Suppressor macrophage (primary cell): ENCODE measurements at places on chromosomes 16 and 17.

DNA sequence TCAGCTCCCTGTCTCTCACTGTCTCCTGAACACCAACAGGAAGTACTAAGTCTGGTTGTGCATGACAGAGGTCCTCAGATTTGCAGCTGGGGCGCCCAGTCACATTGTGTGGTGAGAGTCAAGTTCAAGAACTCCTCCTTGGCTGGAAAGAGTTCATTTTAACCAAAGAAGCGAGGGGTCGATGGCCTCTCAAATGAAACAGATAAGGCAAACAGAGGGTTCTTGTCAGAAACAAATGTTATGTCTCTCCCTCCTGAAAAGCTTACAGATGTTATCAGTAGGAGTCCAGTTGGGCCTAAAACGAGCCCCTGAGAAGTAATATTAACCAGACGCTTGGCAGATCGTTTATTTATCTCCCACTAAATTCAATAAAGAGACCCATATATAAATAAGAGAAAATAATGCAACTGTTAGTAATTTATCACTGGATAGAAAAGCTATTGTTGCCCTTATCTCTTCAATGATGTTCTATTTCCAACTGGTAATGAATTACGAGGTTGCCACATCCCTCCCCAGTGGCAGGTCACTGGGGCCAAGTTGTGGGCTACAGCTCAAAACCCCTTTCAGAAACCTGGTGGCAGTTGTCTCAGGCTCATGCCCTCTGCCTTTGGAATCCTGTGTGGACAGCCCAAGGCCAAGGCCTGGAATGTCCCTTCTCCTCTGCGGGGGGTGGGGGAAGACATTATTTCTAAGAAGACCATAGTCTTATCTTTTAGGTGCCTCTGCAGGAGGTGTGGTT, 307.5 kb upstream of the DYNLRB2 start:
- DNase-seq: no peak

DNA sequence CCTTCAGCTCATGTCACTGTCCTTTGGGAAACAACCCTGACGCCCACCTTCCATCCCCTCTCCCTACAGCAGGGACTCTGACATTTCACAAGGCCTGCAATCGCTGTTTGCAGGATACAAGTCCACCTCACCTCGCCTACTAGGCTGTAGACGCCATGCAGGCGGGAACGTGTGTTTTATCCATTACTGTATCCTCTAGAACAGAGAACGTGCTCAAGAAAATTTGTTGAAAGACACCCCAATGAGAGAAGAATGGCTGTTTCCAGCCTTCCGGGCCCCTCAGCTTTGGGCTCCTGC, 1.5 kb upstream of the TTYH2 start:
- DNase-seq: no peak

- DNase-seq: peak; percentile 93
Observed at GRCh38 chr17:50640686-50641351, 6.1 kb downstream of the ABCC3 start.

GRCh38 chr16:57532266-57532625, 4.1 kb downstream of the CCDC102A start:
- DNase-seq: no peak

DNA sequence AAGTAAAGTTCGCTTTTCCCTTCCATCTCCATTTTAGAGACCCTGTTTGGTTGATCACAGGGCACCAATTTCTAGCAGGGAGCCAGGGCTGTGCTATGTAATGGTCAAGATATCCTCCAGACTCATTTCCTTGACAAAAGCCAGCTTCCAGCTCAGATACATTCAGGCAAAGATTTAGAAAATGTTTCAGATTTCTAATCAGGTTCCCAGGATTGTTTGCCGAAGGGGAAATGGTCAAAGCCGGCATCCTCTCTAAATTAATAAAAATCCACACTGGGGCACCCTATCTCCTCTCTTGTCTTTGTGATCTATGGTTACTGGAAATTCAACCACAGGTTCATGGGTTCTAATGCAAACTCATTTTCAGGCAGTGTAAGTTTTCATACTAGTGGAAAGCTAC, 686.8 kb upstream of the KIF2B start:
- DNase-seq: no peak

- DNase-seq: no peak
Observed at GRCh38 chr17:60678118-60678444, 430 bp downstream of the BCAS3 start.

GRCh38 chr17:76843703-76844484, 24.3 kb upstream of the MGAT5B start:
- no peak for DNase-seq

GRCh38 chr16:2715966-2716885, 3.8 kb downstream of the PRSS27 start:
- DNase-seq: no peak

- DNase-seq: no peak
Observed at GRCh38 chr16:26454102-26454501, 612.6 kb upstream of the C16orf82 start.

DNA sequence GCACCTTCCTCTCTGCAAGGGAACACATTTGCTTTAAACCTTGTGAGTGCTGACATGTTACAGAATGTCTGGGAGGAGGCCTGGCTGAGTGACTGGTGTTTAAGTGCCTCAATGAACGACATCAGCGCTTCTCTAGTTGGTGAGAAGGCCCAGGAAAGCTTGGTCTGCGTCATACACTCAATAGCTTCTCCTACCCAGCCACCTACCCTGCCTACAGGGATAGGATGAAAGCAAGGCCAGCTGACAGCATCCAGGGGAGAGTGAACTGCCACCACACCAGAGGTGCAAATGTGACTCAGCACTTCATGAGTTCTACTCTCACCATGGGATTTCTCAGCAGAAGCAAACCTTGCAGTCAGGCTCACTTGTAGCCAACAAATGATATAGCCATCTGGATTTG, 31.7 kb upstream of the CFAP20 start:
- no peak for DNase-seq

DNA sequence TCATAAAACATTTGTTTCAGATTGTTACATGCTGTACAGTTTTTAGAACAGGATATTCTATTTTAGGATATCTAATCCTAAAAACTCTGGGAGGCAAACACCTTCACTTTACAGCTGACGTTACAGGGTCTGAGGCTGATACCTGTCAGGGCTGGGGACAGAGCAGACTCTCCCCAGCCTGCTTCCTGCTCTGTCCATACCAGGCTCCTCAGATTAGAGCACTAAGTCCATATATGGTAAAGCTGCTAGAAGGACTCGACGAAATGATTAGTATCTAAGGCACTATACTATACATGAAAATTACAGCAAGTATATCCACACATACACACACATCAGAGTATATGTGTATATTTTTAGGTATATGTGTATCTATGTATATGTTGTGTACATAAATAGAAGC, 125.2 kb downstream of the ZFHX3 start:
- DNase-seq: no peak

DNA sequence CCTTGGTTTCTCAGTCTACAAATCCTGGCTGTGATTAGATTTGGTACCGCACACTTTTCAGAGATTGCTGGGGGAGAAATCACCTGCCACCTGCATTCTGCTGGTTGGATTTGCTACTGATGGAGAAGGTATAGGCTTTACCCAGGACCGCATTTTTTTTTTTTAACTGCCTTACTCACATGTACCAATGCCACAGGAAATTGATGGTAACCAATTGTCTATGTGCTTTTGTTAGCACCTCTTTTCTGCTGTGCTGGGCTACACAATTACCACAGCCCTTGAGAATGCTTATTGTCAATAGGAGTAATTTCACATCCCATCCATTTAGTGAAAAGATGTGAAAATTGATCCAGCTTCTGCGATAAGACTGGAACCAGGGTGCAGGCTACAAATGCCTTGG, 74.4 kb upstream of the TANC2 start:
- no peak for DNase-seq

GRCh38 chr17:82935966-82936767, 96.3 kb upstream of the ZNF750 start:
- no peak for DNase-seq

DNA sequence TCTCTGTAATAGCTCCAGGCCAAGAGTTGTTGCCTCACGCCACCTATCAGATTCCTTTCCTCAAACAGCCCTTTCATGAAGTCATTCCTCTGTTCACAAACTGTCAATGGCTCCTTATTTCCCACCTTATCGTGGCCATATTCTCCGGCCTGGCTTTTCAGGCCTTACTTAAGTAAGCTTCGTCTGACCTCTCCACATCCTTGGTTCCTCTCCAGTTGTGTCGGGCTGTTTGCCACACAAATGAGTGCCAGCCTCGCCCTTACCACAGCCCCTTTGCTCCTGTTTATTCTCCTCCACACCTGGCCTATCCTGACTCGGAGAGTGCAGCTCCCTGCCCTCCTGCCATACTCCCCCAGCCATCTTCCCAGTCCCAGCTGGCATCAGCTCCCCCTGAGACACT, 2.0 kb downstream of the TP53I13 start:
- DNase-seq: no peak
